ENCODE measurements at places on chromosomes 12 and 14.
A peak's percentile ranks its signal among the peaks of the same experiment; 100 is the strongest.

DNA sequence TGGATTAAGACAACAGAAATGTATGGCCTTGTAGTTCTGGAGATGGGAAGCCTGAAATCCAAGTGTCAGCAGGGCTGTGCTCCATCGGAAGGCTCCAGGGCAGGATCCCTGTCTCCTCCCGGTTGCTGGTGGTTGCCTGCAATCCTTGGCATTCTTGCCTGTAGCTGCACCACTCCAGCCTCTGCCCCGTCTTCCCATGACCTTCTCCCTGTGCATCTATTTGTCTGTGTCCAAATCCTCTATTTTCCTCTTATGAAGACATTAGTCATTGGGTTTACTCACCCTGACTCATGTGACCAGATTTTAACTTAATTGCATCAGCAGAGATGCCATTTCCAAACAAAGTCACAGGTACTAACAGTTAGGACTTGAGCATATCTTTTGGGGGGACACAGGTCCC, 15.1 kb downstream of the TUNAR start:
- peak; percentile 21 for DNase-seq

DNA sequence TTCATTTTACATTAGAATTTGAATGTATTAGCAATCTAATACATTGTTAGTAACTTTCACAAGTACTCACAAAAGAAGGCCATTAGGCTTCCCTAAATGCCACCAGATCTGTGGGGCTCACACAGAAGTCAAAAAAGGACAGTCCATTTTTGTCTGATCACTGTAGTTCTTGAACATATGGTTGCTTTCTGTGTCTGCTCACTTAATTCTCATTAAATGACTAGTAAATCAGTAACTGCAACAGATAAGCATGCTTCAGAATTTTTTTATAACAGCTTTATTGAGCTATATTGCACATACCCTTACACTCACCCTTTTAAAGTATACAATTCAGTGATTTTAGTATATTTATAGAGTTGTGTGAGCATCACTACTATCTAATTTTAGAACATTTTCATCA, 71.4 kb downstream of the DENND5B start:
- no peak for DNase-seq

- DNase-seq, result no peak
Observed at GRCh38 chr12:18343708-18344107, 82.4 kb downstream of the PIK3C2G start.

DNA sequence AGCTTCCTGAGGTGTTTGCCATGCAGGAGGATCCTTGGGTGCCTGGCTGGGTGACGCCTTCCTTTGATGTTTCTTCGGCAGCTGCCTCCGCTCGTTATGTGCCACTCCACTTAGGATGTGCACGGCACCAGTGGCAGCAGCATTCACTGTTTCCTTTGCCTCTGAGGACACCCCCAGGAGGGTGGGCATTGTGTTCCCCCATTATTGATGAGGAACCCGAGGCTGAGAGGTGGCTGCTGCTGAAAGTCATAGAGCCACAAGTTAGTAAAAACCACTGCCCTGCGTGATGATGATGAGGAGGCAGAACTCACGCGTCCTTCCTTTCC, 41.2 kb downstream of the EP400 start:
- DNase-seq, result no peak

DNA sequence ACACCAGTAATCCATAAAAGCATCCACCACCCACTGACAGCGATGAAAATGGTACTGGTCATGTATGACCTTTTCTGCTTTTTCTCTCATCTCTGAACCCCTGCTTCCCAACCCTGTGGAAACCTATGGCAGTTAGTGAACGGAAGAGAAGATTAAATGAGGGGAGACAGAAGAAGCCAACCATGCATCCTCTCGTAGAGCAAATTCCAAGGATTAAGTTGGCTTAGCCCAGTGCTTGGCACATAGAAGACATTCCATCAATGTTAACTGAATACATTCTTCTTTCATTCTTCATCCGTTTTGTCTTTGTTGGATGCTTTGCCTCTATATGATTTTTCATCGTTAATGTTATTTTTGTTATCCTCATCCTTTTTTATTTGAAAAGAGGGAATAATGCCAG, 339.7 kb upstream of the FLRT2 start:
- DNase-seq, result no peak

- peak; percentile 1 for DNase-seq
Observed at GRCh38 chr14:46451800-46452199, 199.8 kb downstream of the RPL10L start.

GRCh38 chr12:91216871-91217270, 34.3 kb upstream of the DCN start:
- DNase-seq, result no peak

DNA sequence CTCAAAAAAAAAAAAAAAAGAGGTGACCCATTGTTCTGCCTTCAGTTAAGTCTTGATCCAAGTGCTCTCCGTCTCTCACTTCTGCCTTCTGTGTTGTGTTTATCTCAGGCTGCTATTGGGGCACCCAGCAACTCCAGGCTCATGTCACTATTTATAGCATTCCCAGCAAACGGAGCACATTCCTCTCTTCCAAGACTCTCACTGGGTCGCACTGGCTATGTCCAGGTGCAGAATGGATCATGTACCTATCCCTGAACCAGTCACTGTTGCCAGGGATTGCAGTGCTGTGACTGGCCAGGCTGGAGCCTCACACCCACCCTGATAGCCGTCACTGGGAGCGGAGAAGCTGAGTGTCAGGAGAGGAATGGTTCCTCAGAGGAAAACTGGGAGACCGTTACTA, 31.2 kb downstream of the RHOF start:
- no peak for DNase-seq

- DNase-seq, result no peak
Observed at GRCh38 chr12:39605996-39606395, 13.6 kb downstream of the ABCD2 start.

GRCh38 chr14:64159588-64159987, 134.6 kb downstream of the ESR2 start:
- no peak for DNase-seq

DNA sequence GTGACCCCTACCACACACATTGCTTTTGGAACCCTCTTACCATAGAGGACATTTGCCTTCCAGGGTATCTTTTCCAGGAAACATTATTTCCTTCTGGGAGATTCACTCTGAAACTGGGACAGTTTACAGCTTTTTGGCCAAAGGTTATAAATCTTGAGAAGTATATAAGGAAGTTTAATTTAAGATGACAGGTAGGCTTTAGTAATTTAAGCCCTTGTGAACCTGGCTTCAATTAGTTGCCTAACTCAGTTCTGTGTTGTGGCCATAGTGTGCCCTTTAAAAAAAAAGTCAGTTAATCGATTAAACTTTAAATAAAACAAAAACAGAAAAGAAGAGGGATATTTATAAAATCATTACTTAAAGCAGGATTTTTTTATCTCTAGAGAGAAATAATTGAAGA, 142.9 kb downstream of the NAV3 start:
- no peak for DNase-seq

DNA sequence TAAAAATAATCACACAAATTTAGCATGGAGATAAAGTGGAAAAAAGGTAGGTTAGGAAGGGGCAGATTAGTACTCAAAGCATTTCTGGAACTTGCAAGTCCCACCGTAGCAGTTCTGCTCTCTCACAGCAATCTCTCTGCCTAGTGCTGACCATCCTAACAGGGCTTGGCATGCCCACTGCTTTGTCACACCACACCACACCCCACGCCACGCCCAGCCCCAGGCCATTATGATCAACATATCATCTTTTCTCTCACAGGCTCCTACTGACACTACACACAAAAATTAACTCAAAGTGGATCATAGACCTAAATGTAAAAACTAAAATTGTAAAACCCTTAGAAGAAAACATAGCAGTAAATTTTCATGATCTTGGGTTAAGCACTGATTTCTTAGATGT, 273.7 kb downstream of the DAD1 start:
- DNase-seq, result no peak

DNA sequence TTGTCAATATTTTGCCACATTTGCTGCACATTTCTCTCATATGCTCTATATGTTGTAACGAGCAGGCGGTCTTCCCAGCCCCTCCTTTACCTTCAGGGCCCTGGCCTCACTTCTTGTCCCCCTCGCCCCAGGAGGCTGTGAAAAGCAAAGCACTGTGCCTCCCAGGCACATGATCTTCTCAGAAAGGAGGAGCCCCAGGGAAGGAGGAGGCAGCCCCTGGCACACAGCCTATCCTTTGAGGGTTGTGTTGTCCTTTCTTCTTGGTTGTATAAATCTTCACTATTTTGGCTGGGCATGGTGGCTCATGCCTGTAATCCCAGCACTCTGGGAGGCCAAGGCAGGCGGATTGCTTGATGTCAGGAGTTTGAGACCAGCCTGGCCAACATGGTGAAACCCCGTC, 77.0 kb downstream of the PPP2R5C start:
- DNase-seq, result peak; percentile 24

- DNase-seq, result no peak
Observed at GRCh38 chr12:2149091-2149490, 96.3 kb downstream of the CACNA1C start.

DNA sequence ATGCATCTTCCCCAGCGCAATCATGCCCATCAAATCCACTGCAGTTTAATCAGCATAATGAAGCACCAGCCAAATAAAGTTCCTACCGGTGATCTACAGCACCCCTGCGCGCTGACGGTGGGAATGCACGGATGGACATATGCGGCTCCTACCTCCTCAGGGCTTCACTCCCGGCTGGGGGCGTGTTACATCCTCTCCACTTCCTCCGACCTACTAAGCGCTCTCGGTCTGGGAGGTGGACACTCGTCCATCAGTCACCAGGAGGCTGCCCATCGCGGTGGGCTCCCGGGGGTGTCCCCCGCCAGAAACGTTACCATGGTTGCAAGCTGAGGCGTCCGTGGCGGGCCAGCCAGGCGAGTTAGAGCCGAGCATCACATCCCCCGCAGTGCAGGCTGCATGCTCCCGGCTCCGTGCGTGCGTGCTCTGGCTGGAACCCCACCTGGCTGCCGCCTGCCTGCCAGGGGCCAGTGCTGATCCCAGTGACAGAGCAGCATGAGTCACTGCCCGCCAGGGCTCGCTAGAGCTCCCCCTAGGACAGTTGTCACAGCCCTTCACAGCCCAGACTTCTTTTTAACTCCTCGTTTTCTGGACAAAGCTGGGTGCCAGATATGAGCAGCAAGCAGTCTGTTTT, 73.0 kb downstream of the CIT start:
- DNase-seq, result peak; percentile 25

DNA sequence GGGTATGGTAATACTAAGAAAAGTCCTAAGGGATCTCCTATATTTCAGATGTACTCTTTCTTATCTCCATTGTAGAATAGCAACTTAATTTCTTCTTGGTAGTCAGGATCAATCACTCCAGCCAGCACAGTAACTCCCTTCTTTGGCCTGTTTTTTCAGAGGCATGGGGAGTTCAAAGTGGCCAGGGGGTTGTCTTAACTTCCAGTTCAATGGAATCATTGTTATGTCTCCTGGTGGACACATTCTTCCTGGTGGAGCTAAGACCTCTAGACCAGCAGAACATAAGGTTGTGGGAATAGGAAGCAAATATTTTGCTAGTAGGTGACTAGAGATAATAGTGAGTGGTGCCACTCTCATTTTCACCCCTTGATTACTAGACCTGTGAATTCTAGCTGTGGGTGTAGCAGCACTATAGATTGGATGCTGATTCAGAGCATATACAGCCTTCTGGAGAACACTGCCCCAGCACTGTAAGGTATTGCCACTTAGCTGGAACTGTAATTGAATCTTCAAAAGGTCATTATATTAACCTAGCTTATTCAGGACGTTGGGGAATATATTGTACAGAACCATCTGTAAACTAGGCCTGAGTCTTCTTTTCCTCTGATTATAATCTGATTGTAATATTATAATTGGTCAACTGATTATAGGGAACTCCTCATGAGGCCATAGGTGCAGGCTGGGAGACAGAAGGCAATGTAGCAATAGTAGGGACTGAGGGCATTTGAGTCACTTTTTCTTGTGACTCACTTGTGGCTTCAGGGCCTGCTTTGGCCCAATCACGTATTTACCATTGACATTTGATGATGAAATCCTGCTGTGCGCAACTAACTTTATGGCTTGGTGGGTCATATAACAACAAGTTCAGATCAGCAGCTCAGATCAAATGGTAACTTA, 60.2 kb upstream of the ATP2B1 start:
- no peak for DNase-seq

DNA sequence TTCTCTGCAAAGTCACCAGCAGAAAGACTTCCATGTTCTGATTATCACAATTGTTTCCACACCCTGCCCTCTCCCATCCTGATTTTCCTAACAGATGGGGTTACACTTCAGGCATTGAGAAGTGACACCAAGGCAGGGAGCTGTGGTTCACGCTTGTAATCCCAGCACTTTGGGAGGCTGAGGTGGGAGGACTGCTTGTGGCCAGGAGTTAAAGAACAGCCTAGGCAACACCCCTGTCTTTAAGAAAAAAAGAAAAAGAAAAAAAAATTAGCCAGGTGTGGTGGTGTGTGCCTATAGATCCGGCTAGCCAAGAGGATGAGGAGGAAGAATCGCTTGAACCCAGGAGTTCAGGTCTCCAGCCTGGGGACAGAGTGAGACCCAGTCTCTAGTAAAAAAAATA, 5.2 kb downstream of the PPP1CC start:
- no peak for DNase-seq

DNA sequence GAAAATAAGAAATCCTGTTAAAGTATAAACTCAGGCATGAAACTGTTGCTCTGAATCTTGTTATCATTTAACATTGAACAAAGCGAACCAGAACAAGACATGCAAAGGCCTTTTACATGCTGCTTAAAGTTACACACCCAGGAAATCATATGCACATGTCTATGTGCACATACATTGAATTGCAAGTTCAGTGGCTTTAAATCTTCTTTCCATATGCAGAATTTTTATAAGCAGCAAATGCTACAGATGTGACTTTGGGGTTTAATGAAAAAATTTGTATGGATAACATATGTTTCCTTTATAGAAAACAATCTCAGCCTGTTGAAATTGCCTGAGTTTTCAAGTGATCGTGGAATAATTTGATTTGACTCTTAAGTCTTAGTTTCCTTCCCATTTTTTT, 193.9 kb downstream of the AEBP2 start:
- no peak for DNase-seq

- no peak for DNase-seq
Observed at GRCh38 chr12:40947797-40948196, 240.3 kb upstream of the PDZRN4 start.

GRCh38 chr14:95521001-95521400, 4.6 kb upstream of the SYNE3 start:
- no peak for DNase-seq

DNA sequence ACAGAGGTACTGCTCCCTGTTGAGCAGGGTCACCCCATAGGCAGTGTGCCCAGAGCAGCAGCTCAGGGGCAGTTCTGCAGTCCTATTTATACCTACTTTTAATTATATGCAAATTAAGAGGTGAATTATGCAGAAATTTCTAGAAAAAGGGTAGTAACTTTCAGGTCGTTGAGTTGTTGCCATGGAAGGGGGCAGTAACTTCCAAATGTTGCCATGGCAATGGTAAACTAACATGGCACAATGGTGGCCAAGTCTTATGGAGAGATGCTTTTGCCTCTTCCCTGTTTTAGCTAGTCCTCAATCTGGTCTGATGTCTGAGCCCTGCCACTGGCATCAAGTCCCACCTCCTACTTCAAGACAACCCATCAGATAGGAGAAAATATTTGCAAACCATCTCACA, 30.4 kb upstream of the P2RX7 start:
- DNase-seq, result no peak

All from erythroblast (primary cell).